ENCODE measurements at places on chromosomes 5 and 9.
A peak's percentile ranks its signal among the peaks of the same experiment; 100 is the strongest.

GRCh38 chr5:114377050-114377844, 15.4 kb downstream of the KCNN2 start:
- DNase-seq: no peak

DNA sequence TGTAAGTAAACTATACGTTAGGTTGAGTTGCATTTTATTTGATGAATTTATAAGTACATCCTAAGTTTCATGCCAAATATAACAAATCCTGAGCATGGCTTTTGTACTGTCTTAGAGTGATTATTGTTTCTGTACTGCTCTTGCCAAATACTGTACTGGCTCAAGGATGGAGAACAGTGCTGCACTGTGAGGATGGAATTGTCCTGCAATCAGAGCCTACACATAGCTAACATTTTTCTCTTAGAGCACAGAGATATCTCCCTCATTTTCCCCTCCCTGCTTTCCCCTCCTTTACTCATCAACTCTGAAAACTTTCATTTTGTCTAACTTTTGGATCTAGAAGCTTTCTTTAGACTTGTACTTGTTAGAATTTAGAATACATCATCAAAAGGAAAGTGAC, 28.3 kb downstream of the LRRC70 start:
- DNase-seq: peak; percentile 54

DNA sequence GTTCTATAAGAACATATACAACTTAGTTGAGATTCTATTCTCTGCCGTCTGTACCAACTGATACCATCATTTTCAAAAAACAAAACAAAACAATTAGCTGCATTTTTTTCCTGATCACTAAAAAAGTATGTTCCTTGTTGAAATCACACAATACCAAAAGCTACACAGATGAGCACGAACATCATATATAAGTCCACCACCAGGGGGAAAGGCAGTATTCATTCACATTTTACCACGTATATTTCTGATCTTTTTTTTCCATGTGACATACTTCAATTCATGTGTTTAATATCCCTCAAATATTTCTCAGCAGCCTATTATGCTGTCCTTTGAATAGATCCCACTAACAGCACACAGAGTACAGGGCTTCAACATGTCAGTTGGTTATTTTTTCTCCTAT, 40.6 kb downstream of the IRX2 start:
- peak; percentile 25 for DNase-seq

DNA sequence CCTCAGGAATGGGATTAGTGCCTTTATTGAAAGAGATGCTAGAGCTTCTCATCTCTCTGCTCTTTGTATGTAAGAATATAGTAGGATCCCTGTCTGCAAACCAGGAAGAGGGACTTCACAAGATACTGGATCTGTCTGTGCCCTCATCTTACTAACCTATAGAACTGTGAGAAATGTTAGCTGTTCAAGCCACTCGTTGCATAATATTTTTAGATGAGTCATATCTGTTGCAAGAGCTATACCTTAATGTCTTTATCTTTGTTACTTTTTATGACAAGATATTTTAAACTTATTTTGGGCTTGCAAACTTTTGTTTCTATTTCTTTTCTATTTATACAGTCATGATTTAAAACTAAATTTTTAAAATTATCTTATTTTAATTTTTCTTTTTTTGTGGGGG, 1296.8 kb upstream of the CDH6 start:
- DNase-seq: no peak
